ENCODE measurements at places on chromosomes 1 and 21.
A peak's percentile ranks its signal among the peaks of the same experiment; 100 is the strongest.

DNA sequence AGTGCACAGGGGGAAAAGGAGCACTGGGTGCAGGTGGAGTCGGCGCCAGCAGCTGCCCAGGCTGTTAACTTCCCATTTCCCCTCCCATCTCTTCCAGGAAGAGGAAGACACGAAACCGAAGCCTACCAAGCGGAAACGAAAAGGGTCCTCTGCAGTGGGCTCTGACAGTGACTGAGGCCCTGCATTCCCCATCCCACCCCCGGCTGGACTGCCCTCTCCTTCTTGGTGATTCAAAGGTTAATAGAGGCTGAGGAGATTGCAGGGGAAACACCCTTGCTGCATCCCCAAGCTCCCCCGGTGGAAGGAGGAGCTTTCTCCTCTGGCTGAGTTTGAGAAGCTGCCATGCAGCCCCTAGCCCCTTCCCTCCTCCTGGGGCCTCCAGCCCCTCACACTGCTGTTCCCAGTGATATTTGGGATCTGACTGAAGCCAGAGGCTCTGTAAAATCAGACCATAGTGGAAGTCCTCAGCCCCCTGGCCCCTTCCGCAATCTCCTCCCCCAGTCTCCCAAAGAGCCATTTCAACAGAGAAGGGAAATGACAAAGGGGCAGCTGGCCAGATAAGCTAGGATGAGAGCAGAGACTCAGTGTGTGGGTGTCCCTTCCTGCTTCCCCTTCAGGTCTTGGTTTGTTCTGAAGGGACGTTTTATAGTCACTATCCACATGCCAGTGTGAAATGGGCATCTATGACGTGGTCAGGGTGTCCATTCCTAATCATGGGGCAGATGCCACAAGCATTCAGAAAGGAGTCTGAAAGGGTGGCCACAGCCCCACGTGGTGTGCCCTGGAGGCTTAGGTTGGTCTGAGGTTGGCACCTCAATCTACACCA is 1.9 kb upstream of the SLC27A3 start:
- no peak for DNase-seq

GRCh38 chr1:84847253-84848250 is 45.5 kb downstream of the LPAR3 start:
- peak; percentile 63 for DNase-seq

DNA sequence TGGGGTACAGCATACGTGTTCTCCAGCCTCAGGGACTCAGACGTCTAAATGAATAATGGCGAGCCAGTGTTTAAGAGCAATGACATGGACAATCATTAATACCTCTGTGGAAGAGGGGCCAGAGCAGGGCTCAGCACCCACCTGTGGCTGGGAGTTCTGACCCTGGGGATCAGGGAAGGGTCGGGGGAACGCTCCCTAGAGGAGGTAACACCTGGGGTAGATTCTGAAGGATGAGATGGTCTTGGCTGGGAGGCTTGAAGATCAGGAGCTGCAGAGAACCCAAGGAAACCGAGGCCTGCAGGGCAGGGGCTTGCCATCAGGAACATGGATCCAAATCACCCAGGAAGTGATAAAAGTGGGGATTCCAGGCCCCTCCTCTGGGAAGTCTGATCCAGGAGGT is 138.2 kb upstream of the RUNX3 start:
- DNase-seq = no peak

DNA sequence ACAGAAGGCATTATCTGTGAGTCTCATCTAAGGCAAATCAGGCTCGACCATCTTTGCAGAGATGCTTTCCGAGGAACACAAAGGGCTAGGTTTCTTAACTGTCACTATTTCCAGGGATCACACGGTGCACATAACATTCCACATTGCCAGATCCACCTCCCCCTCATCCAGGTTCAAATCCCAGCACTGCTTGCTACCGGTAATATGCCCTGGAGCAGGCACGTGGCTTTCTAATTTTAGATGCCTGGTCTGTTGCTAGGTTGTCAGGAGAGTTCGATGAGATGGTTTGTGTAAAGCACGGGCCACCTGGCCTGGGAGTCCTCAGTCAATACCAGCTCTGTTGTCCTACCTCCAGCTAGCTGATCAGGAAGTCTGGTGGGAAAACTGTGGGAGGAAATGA is 598.6 kb downstream of the NPHP4 start:
- DNase-seq = no peak

DNA sequence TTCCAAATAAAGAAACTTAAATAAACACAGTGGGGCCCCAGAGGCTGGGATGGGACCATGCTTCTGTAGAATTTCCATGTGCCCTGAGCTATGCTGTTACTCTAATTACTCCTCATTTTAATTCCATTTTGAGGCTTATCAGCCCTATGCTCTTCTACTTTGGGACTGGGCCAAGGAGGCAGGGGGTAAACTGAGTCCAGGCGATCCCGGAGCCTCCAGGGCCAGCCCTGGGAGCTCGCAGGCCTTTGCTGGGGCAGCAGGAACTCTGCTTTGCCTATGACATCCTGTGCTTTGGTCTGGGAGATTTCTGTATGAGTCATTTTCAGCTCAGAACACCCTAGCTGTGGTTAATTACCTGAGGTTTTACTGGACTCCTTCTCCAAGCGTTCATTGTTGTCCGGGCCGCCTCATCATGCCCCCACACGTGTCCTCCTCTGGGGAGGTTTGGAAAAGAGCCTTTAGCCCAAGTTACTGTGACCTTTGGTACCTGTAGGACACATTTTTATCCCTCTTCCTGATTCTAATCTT is 95.7 kb downstream of the RHOU start:
- no peak for DNase-seq

- DNase-seq = no peak
Measured at GRCh38 chr1:89516055-89516454, 8.6 kb upstream of the LRRC8B start.

Measured in heart right ventricle (tissue), 16 donors.